ENCODE measurements at places on chromosomes 3 and 15.

GRCh38 chr3:111690242-111690641, 95.1 kb upstream of the ZBED2 start:
- DNase-seq: no peak

- no peak for DNase-seq
These were observed 21.6 kb upstream of the ALCAM start for GRCh38 chr3:105345156-105345555.

- DNase-seq: no peak
These were observed 969.6 kb upstream of the ALCAM start for GRCh38 chr3:104396974-104397669.

DNA sequence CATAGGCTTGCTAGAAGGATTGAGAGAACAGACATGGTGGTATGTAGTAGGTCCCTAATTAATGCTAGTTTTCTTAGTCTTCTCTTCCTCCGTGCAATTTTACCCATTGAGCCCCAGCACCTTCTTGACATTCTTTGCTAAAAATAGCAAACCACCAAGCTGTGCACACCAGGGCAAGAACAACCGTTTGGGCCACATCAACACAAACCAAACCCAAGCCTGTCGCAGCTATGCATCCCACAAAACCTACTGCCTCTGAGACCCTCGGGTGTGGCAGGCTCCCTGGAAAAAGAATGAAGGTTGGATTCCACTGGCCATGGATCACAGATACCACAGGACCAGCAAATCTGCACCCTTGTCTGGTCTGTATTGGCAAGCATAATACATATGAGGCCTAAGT, 27.1 kb downstream of the HEG1 start:
- no peak for DNase-seq

DNA sequence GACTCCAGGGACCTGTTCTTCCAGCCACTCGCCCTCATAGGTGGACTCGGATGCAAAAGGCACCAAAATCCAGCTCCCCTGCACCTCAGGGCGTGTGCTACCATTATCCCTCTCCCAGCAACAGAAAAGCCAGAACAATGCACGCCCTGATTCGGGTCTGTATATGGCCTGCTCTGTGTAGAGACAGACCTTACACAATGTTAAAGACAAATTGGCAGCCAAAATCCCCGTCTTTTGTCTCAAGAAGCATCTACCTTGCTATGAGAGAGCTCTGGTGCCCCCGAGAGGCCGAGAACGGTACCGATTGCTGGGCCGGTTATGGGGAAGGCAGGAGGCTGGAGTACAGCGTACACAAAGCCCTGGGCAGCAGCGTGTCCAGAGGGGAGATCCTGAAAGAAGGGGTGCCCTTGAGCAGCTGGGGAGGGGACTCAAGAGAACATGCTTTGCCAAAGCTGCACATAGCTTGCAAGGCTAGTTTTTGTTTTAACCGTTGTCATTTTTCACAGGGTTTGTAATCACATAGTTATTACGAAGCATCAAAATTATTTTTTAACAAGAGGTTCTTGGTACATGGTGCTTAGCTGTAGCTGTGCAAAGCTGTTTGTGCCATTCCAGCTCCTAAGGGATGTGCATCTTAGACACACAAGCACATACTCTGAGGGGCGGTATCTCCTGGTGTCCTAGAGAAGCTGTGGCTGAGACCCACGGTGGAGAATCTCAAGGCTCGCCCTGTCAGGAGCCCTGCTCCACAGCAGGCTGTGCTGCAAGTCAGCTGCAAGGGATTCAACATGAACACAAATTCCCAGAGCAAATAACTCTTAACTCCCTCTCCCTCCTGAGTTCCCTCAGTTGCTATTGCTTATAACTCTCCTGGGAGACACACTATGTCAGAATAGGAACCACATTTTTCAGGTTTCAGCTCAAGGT, 461.5 kb upstream of the PPP2R3A start:
- peak; percentile 68 for DNase-seq

DNA sequence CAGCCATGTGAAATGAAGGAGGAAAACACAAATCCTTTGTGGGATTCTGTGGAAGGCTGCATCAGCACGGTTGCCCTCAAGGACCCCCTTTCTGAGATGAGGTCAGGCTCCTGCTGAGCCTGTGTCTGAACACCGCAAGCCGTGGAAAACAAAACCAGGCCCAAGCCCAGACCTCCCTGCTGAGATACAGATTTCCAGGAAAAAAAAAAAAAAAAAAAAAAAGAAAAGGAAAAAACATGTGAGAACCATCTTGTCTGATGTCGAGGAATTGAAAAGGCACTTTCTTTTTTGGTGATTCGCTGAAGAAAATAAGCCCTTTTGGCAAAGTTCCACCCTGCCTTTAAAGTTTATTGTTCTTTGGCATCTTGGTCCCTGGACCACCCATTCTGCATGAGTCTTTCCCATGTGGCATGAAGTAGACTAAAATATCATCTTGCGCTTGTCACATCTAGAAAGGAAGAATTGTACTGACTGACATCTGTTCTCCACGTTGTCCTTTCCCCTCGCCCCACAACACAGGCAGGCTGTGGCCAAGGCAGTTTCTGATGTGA, 117.6 kb downstream of the CHST2 start:
- no peak for DNase-seq

- DNase-seq: no peak
These were observed 425.8 kb upstream of the MDFIC2 start for GRCh38 chr3:70738291-70738681.

GRCh38 chr3:28575100-28575745, 226.6 kb upstream of the AZI2 start:
- peak; percentile 77 for DNase-seq

DNA sequence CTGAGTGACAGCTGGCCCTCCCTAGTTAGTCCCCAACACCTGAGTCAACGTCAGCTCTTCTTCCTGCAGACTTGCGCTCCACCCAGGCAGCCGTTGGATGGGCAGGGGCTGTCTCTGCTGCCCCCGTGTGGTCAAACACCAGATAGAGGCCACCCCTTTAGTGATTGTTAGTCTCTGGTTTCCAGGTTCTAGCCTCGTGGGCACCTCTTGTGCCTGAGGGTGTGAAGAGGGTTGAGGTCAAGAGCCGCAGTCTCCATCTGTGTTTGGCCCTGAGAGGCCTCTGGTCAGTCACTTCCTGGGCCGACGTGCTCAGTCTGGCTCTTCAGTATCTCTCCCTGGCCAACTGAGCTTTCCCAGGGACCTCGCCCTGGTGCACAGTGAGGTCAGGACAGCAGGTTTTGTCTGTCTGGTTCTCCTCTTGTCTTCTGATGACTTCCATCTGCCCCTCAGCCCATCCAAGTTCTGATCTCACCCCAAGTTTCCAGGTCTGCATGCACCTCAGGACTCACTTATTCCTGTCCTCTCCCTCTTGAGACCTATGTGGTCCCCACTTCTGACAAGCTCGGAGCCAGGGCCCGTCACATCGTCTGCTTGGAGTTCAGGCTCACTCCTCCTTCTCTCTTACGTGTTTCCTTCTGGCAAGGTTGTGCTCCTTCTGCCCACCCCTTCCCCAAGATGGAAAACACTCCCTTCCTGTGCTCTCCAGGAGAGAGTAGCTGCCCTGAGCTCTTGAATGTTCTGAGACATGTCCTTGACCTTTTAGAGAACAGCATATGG, 20.9 kb downstream of the CD276 start:
- DNase-seq: peak; percentile 86

GRCh38 chr3:113498221-113499005, 16.5 kb downstream of the SPICE1 start:
- no peak for DNase-seq

- DNase-seq: no peak
These were observed 16.2 kb upstream of the TJP1 start for GRCh38 chr15:29838352-29839010.

DNA sequence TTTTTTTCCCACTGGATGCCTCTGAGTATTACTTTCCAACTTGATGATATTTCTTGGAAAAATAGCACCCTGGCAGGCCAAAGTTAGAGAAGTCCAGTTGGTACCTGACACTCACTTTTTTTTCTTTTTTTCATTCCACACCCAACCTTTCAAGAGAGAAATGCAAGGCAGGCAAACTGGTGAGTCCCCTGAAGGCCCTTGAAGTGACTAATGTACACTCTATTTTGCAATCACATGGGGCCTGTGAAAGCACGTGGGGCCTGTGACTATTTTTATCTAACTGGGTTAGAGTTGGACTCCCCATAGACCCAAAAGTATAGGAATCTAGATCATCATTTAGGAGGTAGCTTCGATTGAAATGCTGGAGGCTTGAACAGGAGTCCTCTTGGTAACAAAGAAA, 316.7 kb downstream of the CHL1 start:
- no peak for DNase-seq

DNA sequence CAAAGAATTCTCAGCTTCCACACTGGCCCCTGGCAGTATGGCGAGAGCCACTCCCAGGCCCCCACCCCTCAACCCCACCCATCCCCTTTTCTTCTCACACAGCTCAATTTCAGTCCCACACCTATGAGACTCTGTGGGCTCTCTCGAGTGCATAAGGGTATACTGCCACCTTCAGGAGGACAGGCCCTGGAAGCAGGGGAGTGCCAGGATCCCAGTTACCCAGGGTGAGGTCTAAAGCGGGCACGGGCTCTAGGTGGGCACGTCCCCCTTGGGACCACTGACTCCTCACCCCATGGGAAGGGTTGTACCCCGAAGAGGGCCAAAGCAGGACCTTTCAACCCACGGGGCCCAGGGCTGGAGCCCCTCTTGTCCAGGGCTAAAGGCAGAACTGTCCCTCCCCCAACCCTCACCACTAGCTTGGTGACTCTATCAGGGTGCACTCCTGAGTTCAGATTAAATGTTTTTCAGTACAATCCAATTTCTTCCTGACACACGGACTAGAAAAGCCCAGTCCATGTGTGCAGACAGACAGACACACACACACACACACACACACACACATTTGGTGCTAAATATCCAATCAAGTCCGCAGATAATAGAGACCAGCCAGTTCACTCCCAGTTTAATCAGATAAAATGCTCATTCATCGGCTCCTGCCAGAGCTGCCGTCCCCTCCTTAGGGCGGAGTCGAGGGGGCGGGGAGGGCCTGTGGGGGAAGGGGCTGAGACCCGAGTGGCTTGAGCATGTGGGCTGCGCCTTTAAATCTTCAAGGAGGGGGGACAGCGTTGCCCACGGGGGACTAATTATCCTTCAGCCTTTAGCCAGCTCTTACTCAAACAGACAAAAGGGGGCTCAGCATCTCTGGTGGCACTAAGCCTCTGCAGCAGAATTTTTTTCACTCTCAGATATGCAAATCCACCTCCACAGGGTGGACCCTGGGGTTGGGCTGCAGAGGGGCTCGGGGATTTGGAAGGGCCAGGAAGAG, 59.3 kb downstream of the CYP11A1 start:
- peak; percentile 87 for DNase-seq

DNA sequence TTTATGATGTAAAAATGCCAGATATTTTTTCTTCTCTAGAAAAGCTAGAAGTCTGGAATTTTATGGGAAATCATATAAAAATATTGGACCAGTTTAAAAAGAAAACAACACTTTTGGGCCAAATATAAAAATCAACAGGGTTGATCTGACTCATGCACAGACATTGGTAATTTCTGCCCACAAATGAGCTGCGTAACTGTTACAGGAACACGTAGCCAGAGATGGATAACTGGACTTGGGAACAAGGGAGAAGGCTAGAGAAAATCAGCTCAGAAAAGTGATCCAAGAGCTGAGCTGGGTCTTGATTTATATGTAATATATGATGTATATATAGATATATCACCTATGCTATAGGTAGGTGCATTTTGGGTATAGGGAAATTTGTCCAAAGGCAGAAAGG, 36.8 kb upstream of the NAALADL2 start:
- DNase-seq: no peak

- no peak for DNase-seq
These were observed 317.7 kb downstream of the MECOM start for GRCh38 chr3:169345662-169346331.

DNA sequence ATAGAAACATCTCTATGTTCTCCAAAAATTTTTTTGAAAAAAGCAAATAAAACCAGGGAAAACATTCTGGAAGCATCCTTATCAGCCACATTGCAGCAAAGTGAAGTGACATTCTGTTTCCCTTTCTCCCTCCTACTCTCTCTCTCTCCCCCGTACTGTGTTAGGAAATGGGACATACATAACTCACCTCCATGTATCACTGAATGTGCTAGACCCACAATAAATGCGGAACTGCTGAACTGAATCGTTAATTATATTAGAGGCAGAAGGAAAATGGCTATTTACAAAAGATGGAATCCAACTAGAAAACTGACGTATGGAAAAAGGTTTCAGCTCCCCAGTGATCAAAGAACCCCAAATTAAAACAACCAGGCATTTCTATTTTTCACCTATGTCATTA, 129.8 kb downstream of the MINAR1 start:
- DNase-seq: no peak

DNA sequence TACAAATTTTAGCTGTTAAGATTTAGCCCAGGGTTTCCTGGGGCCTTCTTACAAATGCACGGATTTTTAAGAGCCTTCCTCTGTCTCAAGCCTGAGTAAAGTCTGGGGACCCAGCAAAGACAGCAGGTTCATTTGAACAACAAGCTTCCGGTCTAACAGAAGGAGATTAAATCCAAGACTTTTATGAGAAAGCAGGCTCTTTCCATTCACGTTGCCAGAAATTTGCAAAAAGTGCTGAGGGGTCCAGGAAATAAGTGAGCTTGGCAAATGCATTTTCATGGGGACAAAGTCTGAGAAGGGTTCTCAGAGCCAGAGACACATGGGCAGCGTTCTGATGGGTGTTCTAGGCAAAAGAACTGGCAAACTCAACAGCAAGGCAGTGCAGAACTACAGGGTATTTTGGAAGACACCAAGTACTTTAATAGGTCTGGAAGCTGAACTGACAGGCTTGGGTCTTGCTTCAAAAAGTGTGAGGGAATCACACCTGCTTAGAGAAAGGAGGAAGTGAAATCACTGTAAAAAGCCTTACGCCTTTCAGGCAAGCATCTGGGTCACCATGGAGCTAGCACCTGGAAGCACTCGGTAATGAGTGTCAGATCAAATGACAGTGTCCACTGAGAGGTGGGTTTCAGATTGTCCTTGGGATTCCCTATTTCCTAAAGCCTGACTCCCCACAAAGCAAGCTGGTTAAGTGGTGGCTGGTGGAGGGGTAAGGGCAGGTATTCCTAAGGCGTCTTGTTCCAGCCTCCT, 115.8 kb upstream of the ARHGEF3 start:
- DNase-seq: no peak

GRCh38 chr3:62873761-62874710, 1.2 kb downstream of the CADPS start:
- peak; percentile 81 for DNase-seq

- no peak for DNase-seq
These were observed 33.1 kb upstream of the LIPC start for GRCh38 chr15:58398643-58399042.

DNA sequence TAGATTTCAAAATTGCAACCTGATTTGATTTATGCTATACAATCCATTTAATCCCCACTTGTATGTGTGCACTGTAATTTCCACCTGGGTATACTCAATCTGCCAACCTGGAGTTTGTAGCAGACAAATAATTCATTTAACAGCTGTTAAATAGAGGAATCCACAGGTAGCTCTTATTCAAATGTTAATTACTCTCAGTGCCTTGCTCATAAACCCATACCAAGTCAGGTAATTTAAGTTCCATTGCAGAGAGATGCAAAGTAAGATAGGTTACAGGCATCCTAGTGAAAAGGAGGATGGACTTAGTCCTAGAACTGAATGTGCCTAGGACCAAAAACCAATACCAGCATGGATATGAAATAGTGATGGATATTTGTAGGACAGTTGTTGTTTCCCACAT, 674.2 kb downstream of the TBL1XR1 start:
- DNase-seq: no peak

- DNase-seq: no peak
These were observed 454.9 kb downstream of the IL5RA start for GRCh38 chr3:2655229-2655701.

GRCh38 chr3:182000447-182000846, 288.7 kb downstream of the SOX2 start:
- no peak for DNase-seq
